CD4-positive, alpha-beta T cell treated with Interleukin-15 for 1 hour (primary cell): ENCODE measurements at places on chromosomes 6 and 20.

DNA sequence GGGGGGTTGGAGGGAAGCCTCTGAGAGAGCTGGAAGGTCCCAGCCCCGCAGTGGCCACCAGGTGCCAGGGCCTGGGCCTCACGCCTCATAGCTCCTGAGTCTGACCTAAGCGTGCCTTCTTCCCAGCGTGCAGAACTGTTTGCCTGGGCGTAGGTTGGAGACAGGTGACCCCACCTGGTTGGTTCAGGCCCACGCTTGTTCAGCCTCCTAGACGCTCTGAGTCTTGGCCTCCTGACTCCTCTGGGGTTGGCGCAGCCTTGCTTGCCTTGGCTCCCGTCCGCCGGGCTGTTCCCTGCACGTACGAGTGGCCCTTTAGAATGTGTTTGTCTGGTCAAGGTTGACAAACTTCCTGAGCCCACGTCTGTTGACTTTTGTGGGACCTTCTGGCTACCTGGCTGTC is 70.8 kb downstream of the EYA2 start:
- no peak for DNase-seq

DNA sequence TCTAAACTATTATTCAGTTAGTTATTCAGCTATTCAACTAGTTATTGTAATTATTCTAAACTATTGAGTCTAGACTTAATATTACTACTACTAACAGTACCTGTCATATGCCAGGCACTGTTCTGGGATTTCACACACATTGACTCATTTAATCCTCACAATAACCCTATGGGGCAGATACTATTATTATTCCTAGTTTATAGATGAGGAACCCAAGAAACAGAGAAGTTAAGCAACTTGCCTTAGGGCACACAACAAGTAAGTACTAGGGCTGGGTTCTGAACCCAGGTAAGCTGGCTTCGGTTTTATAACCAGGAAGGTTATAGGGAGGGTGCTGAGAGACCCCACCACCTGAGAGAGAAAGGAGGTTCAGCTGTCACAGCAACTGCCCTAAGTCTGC is 7.8 kb downstream of the TEAD3 start:
- DNase-seq = no peak

- DNase-seq = no peak
Observed at GRCh38 chr6:150719831-150720230, 120.1 kb downstream of the PLEKHG1 start.

- no peak for DNase-seq
Observed at GRCh38 chr6:6002848-6003620, 3.7 kb downstream of the NRN1 start.

- DNase-seq = no peak
Observed at GRCh38 chr6:131469130-131469529, 103.9 kb upstream of the ARG1 start.

DNA sequence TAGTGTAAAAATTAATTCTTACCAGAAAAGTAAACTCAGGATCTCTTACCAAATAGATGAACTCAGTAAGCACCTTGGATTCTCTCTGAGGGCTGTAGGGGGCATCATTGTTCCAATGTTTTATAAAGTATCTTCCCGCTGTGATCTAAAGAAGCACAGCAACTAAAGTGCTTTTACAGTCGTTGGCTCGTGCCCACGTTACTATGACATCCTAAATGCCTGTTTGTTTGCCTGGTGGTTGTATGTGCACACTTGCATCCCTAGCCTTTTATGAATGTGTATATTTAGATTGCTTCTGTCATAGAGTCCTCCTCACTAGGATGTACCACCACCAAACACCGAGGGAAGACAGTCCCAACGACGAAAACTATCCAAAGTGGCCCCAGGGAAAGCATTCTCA is 34.5 kb downstream of the SLX4IP start:
- DNase-seq = no peak

- DNase-seq = no peak
Observed at GRCh38 chr6:169289619-169290339, 36.1 kb upstream of the THBS2 start.

DNA sequence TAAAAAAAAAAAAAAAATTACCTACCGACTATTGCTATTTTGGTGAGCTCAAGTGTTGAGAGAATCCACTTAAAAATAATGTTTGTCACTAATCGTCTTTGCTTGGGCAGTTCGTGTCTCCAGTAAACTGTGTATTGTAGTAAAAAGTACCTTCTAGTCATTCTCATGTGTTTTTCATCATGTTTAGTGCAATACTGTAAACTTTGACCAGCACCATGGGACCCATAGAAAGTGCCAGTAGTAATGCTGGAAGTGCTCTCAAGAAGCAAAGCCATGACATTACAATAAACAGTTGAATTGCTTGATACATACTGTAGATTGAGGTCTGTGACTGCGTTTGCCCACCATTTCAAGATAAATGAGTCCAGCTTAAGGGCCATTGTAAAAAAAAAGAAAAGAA is 395.2 kb downstream of the BCKDHB start:
- no peak for DNase-seq

DNA sequence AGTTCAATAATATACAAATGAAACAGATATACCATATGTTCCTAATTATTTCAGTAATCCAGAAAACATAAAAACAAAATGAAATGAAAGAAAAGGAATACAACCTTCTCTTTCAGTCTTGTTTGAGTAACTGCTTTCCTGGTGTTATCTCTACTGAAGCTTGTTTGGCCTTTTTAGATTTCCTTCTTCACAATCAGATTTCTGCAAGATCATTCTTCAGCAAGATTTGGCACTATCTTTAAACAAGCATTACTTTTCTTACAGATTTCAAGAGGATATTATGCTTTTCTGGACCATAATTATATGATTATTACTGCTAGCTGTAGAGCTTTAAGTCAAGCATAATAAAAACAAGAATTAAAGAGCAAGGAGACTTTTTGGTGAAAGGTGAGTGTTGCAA is 120.2 kb downstream of the MYB start:
- DNase-seq = no peak
